EH (cell line): ENCODE measurements at places on chromosomes 7 and 10.

DNA sequence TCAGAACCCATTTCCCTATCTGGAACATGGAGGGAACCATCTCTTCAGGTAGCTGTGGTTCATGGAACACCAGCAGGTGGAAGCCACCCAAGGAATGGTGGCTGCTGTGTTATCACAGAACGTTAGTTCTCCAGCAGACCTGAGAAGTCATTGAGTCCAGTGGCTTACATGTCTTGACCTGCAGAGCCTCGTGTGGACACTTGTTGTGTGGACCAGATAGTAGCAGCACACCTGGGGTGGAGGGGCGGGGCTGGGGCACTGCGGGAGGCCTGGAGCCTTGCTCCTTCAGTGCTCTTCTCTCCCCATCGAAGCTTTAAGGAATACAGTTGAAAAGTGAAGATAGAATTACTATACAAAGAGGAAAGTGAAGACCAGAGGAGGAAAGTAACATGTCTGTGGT, 42.4 kb downstream of the VWA2 start:
- DNase-seq: no peak

DNA sequence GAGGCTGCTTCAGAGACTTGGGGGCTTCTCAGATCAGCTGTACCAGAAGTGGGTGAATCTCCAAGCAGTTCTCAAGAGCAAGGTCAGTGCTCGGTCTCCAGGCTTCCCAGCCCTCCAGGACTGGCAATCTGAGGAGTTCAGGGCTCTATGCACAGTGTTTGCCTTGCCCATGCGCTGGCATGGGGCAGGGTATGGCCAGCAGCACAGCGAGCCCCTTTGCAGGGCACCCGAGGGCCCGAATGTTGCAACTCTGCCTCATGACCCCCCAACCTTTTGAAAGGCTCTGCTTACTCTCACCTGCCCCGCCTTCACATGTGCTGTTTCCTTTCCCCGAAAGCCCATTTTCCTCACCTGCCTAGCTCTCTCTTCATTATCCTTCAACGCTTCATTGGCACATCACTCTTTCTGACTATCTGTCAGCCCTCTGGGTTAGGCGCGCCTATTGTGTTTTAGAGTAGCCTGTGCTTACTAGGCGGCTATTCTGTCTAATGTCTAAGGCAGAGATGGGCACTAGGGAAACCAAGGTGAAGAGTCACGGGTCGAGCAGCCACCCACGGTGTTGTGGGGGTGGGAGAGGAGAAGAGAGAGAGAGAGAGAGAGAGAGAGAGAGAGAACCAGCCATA, 83.6 kb downstream of the WDFY4 start:
- DNase-seq: no peak

DNA sequence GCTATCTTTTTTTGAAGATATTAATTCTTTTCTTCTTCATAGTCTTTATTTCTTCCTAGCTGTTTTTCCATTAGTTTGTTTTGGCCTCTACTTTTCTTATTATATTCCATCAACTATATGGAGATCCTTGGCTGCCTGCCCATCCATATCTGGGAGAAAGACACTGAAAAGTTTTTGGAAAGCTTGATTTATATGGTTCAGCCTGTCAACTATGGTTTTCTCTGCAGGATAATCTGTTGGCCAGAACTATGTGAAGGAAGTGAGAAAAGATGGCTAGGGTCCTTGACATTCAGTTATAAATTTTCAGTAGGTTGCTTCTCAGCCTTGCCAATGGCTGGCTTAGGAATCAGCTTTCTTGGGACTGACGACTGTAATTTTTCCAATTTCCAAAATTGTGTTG, 10.0 kb upstream of the CDK14 start:
- DNase-seq: no peak

DNA sequence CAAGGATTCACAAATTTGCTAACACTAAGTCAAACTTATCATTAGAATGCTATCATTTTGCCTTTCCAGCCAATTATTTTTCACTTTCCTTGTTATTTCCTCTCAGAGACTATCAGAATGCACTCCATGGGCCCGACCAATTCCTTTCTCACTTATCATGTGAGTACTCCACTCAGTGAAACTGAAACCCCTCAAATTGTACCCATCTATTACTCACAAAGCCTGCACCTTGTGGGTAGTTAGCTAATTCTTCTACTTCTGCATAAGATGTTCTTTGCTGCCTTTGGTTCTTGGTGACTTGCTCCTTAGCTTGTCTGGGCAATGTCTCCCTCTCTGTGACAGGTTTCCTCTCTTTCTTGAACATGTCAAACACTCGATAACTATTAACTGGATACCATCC, 35.2 kb upstream of the MBL2 start:
- no peak for DNase-seq

GRCh38 chr10:79324032-79324695, 23.1 kb upstream of the PPIF start:
- no peak for DNase-seq

DNA sequence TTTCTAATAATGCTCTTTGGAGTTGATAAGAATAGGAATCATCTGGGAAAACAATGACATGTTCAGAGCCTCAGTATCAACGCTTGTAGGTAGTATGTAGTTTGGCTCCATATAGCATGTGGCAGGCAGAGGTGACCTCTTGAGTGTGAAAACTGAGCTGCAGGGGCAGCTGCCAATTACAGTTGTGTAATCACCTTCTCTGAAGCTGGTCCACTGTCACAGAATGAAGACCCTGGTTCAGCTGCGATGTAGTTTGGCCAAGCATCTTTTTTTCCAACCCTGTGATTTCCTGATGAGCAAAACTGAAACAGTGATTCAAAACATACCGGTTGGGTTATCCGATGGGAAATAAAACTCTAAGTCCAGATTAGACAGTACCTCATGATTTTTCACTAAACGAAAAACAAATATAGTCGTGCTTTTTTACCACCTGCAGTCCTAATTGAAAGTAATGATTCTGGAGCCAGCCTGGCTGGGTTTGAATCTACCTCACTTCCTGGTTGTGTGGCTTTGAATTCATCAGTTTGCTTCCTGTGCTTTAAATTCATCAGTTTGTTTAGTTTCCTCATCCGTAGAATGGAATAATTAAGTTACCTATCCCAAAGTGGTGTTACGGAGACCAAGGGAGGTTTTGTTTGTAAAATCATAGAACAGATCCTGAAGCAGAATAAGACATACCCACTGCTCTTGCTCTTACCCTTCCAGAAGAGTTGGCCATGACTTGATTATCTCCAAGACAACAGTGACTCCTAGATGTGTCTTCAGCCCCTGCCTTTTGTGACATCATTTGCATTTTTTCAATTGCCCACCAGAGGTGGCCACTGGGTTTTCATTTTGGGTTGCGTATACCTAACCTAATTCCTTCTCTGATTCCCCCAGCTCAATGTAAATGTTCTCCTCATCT, 87.4 kb downstream of the CELF2 start:
- no peak for DNase-seq

DNA sequence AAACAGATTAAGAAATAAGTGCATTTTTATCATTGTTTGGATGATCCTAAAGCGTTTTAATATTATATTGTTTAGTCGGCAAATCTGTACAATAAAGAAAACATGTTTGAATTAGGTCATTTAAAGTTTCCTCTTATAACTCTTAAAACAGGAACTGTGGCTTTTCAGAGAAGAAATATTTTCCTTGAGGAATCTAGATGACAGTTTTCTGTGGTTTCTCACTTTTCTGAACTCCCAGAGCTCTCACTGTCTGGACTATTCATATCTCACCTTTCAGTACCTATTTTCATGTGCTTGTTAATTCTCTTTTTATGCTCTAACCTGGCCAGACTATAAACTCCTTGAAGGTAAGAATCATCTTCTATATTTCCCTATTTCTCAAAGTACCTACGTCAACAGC, 135.1 kb downstream of the CHN2 start:
- DNase-seq: no peak

DNA sequence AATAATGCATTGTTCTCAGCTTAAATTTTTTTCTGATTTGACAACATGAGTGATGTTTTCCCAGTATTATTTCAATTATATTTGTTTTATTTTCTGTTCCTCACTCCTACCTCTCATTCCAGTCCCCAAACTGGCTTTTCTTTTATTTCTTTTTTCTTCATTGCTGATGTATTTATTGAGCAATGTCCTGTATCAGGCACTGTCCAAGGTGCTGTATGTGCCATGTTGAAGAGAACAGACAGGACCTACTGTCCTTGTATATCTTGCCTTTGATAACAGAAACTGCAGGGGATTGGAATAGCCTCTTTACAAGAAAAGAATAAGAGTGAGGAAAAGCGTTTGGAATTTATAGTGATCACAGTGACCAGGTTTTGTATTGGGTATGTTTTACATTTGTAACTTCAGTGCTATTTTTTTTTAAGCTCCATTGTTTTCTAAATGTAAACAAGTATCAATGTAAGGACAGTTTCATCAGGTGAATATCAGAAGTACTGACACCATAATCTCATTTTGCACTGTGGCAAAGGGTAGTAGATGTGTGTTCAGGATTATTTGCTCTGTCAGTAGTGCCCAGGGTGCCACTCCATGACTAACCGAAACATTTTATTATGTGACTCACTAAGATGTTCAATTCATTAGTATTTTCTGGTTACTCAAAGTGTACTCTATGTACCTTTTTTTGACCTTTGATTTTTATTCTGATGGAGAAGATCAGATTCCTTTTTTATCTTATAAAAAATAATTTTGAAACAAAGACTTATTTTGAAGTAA, 15.6 kb upstream of the CLDN12 start:
- DNase-seq: peak; percentile 46

- peak; percentile 53 for DNase-seq
Measured at GRCh38 chr10:119030421-119031250, 1.1 kb downstream of the NANOS1 start.

DNA sequence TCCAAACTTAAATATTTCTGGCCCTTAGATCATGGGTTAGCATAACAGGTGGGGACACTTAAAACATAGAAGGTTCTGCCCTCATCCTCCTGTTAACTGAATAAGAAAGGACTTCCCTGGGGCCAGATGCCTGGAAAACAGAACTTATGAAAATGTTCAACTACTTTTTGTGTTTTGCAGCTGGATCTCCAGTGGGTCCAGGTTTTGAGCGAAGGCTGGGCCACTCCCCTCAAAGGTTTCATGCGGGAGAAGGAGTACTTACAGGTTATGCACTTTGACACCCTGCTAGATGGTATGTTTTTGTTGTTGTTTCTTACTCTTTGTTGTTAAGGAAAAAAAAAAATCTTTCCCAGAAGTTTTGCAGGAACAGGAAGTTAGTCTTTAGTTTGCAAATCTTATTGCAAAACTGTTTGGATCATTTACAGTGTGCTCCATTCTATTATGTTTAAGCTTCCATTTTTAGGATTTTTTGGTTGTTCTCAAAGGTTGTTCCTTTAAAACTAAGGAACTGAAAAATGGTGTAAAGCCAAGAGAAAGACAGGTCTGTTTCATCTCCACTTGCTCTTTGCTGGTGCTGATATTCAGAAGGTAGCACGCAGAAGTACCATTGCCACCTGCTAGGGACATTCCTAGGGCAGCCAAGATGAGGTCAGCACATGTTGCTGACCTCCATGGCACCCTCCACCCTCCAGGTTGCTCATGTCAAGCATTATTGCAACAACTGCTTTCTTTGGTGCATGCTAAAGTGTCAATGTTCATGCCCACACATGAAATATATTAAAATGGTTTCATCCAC, 56.1 kb downstream of the PAPSS2 start:
- DNase-seq: no peak

DNA sequence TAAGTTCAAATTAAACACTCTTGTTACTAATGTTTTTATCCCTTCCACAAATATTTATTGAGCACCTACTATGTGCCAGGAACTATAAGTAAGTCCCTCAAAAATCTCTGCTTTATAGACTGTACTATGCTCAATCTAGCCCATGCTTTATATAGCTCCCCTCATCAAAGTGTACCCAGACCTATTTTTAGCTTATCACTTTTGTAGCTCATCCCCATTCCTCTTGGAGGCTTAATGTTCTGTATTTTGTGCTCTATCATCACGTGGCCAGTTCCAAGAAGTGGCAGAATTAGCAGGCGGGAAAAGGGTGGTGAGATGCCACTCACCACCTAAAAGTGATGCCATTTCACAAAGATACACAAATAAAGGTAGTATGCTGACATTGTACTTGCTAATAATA, 138.1 kb upstream of the BET1 start:
- no peak for DNase-seq

DNA sequence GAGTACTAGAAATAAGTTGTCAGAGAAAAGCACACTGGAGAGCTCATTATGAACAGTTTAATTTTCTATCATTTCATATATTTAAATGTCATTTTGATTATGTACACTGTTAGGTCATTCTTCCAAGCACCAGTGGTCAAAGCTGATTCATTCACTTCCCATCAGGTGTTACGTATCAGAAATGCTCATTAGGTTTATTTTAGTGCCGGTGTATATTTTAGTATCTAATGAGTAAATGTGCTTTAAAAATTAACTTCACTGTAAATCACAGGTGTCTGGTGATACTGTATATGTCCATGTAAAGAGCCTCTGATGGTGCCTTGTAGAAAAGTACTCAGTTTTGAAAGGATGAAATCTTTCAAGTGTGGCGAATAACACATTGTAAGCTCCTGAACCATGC, 3.5 kb downstream of the DMTF1 start:
- no peak for DNase-seq

- no peak for DNase-seq
Measured at GRCh38 chr10:126061526-126061925, 165.2 kb downstream of the FANK1 start.
